ENCODE measurements at places on chromosomes 16 and 17.

GRCh38 chr17:79291391-79291790 is 216.8 kb downstream of the ENGASE start:
- DNase-seq = no peak

DNA sequence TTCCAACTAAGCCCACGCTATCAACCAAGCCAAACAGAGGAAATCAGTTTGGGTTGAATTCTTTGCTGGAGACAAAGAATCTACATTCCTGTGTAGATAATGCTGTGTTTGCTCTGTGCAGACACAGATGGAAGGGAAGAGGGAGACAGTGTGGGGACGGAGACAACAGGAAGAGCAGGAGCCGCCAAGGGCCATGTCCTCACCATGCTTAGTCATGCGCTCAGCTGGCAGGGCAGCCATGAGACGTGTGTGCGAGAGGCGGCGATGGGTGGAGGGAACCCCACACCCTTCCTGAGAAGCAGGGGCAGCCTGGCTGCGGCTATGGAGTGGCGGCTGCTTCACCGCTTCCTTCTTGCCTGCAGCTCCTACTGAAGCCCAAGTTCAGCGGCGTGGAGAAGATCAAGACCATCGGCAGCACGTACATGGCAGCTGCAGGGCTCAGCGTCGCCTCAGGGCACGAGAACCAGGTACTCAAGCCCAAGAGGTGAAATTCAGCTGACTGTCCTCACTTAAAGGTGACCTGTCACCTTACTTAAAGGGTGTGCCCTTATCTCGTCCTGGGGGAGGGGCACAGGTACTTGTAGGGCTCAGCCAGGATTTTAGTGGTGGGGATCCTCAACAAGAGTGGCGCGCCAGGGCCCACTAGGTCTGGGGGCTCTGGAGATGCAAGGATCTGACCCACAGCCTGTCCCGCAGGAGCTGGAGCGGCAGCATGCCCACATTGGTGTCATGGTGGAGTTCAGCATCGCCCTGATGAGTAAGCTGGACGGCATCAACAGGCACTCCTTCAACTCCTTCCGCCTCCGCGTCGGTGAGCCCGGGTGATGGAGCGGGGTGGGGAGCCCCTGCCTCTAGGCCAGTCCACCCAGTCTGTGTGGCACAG is 47.5 kb downstream of the ADCY7 start:
- DNase-seq = no peak

- DNase-seq = no peak
These were observed 15.5 kb downstream of the HS3ST6 start for GRCh38 chr16:1902547-1903219.

DNA sequence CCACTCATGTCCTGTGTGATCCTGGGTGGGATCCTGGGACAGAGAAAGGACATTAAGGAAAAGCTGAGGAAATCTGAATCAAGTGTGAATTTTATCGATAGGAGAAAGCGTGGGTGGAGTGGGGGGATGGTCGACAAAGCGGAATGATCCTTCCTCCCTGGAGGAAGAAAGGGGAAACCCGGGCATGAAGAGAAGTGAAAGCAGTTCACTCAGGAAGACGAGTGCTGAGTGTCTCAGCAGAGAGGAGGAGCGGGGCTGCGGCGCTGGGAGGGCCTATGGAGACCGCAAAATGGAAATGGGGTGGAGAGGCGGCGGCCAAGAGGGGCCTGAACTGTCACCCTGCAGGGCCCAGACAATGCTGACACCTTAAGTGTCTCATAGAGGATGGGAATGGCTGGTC is 8.7 kb downstream of the ZDHHC7 start:
- DNase-seq = no peak

- DNase-seq = no peak
These were observed 67.5 kb upstream of the TMEM132E start for GRCh38 chr17:34511931-34512330.

DNA sequence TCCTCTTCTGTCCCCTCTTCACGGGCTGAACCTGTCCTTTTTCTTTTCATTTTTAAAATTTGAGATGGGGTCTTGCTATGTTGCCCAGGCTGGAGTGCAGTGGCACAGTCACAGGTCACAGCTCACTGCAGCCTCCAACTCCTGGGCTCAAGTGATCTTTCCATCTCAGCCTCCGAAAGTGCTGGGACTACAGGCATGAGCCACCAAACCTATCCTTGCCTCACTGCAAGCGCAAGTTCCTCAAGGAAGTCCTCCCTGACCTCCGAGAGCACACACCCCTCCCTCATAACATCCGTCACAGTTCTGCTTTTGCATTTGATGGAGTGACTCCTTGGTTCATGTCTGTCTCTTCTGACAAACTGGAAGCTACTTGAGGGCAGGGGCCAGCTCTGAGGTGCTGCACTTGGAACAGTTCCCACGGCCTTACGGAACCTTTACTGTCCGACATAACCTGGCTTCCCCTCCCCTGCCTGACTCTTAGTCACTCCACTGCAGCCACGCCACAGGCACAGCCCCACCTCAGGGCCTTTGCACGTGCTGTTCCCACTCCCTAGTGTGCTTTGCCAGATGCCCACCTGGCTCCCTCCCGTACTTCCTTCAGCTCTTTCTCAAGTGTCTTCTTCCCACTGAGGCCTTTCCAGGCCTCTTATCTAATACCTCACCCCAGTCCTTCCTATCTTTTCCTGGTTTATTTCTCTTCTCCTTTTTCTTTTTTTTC is 4.4 kb downstream of the TBX6 start:
- DNase-seq = no peak

DNA sequence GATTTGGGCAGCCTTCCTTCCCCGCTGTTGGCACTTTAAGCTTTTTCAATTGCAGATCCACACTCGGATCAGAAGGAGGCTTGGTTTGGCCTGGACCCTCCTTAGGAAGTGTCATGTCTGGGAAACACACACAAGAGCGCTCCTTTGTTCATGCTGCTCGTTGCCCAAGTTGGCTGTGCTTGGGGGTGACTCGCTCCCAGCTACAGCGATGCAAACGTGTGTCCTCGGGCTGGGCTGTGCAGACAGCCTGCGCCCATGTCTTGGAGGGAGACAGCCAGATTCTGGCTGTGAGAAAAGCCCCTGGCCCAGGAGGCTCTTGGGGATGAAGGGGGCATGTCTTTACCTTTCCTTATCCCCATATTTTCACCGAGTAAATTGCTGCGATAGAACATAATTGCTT is 665.6 kb upstream of the EEF2KMT start:
- DNase-seq = no peak

DNA sequence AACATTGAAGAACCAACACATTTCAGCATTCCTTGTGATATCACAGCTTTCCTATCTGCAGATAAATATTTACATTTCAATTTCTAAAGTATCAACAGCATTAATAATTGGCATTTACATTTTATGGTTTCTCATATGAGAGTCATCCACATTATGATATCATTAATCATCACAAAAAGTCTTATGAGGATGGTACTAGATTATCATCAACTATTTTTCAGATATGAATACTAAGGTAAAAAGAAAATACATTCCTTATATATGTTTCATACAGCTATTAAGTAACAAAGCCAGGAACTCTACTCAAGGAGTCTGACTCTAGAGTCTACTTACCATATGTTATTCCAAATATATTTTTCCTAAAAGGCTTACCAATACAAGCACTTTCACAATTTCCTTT is 40.7 kb downstream of the ABCA5 start:
- DNase-seq = no peak

GRCh38 chr16:4293822-4294457 is 21.1 kb upstream of the TFAP4 start:
- DNase-seq = no peak

GRCh38 chr16:22386976-22387375 is 12.6 kb upstream of the CDR2 start:
- DNase-seq = no peak

DNA sequence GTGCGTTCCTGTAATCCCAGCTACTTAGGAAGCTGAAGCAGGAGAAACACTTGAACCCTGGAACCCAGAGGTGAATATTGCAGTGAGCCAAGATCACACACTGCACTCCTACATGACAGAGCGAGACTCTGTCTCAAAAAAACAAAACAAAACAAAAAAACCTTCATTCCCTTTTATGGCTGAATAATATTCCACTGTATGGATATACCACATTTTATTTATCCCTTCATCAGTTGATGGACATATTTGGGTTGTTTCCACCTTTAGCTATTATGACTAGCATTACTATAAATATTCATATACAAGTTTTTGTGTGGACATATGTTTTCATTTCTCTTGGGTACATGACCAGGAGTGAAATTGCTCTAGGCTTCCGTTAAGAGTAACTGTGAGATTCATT is 30.9 kb upstream of the PRKCA start:
- no peak for DNase-seq

DNA sequence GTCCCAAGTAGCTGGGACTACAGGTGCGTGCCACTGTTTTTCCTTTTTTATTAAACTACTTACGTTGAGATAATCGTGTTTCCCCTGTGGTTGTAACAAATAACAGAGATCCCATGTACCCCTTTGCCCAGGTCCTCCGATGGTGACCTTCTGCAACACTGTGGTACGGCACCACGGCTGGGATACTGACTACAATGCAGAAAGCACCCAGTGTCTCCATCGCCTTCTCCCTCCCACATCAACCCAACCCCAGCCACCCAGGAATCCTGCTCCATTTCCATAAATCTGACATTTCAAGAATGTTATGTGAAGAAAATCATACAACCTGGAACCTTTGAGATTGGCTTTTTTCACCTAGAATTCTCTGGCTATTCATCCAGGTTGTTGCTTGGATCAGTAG is 22.1 kb downstream of the MPRIP start:
- DNase-seq = no peak

- no peak for DNase-seq
These were observed 12.6 kb downstream of the HID1 start for GRCh38 chr17:74959826-74960515.

DNA sequence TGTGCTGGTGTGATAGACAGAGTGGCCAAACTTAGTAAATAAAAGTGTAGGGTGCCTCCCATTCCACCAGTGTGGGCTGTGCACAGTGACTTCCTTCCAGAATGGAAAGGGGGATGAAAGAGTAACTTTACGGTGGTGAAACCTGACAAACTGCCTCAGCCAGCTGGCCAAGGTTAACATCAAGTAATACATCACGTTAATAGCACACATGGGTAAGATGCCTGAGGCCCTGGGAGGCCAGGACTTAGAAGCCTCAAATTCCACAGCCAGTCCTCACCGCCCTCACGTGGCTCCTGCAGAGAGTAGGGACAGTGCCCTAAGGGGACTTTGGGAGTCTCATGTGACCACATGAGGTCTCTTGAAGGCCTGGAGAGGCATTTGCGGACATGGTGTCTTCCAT is 14.1 kb downstream of the RMI2 start:
- DNase-seq = no peak

- no peak for DNase-seq
These were observed 23.0 kb upstream of the NAT9 start for GRCh38 chr17:74799097-74799496.

DNA sequence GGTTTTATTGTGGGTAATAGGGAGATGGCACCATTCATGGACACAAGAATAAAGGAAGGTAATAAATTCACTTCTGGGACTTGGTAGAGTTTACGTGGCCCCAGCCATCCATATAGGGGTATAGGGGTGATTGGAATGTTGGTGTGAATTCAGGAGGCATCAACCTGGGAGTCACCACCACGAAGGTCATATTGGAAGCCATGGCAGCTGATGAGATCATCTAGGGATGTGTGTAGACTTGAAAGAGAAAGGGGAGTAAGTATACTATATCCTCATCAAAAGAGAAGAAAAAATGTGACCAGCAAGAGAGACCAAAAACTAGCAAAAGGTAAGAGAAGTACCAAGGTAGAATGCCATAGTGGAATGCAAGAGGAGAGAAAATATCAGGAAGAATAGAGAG is 26.6 kb upstream of the GINS3 start:
- DNase-seq = no peak

DNA sequence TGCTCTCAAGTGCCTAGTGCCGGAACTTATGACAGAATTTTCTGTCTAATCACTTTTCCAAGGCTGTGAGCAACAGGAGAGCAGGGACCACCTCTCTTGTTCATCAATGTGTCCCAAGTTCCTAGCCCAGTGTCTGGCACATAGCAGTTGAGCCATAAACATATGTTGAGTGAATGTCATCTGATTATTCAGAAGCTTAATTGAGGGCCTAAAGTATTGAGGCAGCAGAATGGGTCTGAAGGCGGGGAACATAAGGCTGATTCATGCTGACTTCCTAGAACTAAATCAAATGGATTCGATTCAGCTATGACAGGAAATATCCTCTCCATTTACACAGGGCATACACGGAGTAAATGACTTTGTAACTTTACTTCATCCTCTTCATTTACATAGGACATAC is 438.0 kb upstream of the ZFHX3 start:
- DNase-seq = no peak

DNA sequence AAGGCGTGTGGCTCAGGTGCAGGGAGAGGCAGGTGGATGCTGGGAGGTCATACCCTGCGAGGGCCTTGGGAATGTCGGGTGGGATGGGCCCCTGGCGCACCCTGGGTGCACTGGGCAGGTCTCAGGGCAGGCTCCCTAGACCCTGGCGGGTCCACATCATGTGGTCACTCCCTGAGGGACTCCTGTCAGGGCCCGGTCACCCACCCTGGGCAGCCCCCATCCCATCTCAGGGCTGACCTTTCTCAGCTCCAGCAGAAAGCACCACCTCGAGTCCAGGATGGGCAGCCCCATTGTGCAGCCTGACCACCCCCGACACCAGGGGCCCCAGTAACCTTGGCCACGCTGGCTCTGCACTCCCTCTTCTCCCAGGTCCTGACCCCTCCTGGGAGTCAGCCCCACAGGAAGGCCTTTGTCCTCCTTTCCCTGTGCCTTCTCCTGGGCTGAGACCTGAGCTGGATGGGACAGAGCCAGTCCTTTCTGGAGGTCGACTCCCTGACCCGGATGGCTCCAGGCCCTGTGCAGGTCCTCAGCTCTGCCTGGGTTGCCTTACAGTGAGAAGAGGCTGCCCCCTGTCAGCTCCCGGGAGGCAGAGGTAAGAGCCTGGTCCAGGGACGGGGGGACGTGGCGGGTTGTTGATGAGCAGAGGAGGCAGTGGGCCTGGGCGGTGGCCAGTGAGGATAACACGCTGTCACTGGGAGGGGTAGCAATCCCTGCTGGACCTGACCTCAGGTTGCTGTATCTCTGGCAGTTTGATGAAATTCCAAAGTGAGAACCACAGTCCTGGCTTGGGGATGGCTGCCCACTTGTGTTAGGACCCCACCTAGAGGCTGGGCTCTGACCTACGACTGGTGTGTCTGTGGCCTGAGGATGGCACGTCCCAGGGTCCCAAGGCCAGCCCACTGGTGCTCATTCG is 77.9 kb downstream of the GOSR1 start:
- no peak for DNase-seq

DNA sequence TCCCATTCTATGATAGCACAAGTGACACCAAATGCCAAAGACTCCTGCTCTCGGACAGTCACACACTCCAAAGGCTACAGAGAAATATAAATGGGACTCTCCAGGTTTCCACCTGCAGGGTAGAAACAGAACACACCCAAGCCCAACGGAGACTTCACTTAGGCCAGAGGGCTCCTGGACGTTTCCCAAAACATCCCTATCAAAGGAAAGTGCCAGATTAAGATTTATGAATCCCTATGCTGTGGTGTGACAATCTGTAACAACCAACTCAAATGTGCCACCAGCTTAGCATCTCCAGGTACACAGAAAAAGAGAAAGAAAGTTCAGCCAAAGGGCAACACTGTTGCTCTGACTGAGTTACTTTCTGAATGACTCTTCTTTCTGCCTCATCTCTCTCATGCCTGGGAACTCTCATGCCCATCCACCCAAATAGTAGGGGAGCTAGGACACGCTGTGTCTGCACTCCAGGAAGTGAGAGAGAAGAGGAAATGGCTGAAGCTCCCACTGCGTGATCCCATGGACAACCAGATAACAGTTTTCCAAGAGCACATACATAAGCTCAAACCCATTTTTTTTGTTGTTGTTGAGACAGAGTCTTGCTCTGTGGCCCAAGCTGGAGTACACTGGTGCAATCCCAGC is 49.7 kb downstream of the SMG6 start:
- peak; percentile 83 for DNase-seq

- DNase-seq = no peak
These were observed 12.8 kb upstream of the ZNF23 start for GRCh38 chr16:71474864-71475263.
